ENCODE measurements at places on chromosomes 1 and 21.

DNA sequence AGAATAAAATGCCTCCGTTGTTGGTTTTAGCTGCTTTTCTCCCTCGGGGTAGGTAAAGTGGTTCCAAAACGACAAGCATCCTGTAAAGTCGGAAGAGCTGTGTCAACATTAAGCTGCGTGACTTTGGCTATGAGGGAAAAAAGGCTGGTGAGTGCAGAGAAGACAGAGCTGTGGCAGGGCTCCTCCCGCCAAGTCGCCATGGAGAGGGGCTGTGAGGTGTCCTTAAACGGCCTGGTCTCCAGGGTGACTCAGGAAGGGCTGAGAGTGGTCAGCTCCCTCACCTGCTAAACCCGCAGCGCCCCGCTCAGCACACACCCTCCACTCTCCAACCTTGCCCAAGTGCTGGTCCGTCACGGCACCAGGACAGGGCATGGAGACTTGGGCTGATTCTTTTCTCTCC is 91.6 kb upstream of the SAMD11 start:
- DNase-seq: no peak

GRCh38 chr1:167297222-167298214 is 76.8 kb downstream of the POU2F1 start:
- no peak for DNase-seq

GRCh38 chr1:224643653-224644052 is 27.5 kb downstream of the CNIH3 start:
- no peak for DNase-seq

DNA sequence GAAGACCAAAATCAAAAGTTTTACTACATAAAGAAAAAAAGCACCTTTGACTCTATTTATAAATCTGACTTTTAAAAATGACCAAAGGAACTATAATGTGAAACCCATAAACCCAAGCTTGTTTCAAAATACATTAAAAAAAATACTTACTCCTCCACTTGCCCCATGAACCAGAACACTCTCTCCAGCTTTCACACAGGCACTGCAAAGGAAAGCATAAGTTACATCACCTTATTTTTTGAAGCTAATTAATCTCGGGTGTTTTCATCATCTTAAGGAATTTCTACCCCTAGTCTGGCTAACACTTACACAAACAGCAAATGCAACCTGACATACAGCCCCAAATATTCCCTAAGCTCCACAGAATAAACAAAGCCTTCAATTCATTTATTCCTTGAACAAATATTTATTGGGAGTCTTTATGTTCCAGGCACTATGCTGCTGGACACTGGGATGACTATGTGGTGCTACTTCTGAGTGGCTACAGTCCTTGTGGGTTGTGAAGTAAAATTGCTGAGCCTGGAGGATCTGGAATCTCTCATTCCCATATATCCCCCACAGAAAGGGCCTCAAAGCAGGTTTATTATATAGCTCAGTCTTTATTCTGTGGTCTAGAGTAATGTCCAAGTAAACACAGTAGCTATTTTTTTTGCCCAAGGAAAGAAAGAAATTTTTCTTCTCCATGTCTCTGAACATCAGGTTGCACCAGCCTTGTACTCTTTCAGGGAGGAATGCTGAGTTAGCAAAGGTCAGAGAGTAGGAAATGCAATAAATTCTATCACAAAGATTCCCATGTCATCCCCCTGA is 18.2 kb downstream of the CRYZ start:
- DNase-seq: no peak

- no peak for DNase-seq
Observed at GRCh38 chr1:43757343-43758053, 50.2 kb downstream of the ST3GAL3 start.

DNA sequence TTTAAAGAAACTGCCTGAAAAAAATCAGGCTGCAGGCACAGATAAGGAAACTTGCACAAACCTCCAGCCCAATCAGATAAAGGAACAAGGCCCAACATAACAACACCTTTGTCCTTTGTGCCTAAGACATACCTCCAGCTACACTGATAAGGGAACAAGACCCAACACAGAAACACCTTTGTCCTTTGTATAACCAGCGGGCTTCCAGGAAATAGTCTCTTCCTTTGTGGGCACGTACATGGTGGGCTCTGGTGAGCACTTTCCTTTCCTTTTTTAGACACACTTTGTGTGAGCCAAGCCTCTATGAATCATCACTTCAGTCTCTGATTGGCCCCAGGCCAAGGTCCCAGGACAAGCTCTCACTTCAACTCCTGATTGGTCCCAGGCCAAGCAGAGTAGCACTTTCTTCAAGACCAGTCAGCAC is 23.6 kb downstream of the ZNF670 start:
- no peak for DNase-seq
